ENCODE measurements at places on chromosomes 5 and 9. TPM values are rescaled to one million over a fixed set of nuclear protein-coding genes. Genes with fewer than 3 reads are reported as not detected.

The PCDHB8 gene
- not detected for total RNA-seq

The CDC25C gene
- total RNA-seq, result 4.1 TPM

The GRM6 gene
- total RNA-seq, result not detected

The CD72 gene
- 3.5 TPM for total RNA-seq

The SERF1A gene
- 7.1 TPM for total RNA-seq

The C5orf58 gene
- not detected for total RNA-seq

The FRRS1L gene
- total RNA-seq, result under 0.01 TPM

The GRXCR2 gene
- under 0.01 TPM for total RNA-seq

The ZNF782 gene
- 4.0 TPM for total RNA-seq

The ASPN gene
- not detected for total RNA-seq

The IGFBPL1 gene
- 48.3 TPM for total RNA-seq

The TUBB4B gene
- 76.2 TPM for total RNA-seq

The ANKRD31 gene
- total RNA-seq, result 0.43 TPM

The LCP2 gene
- total RNA-seq, result not detected

The LRRC70 gene
- total RNA-seq, result 0.65 TPM

The ARSK gene
- 9.7 TPM for total RNA-seq

Measured in placental epithelial cell (primary cell).